ENCODE measurements at places on chromosomes 11 and 22.

DNA sequence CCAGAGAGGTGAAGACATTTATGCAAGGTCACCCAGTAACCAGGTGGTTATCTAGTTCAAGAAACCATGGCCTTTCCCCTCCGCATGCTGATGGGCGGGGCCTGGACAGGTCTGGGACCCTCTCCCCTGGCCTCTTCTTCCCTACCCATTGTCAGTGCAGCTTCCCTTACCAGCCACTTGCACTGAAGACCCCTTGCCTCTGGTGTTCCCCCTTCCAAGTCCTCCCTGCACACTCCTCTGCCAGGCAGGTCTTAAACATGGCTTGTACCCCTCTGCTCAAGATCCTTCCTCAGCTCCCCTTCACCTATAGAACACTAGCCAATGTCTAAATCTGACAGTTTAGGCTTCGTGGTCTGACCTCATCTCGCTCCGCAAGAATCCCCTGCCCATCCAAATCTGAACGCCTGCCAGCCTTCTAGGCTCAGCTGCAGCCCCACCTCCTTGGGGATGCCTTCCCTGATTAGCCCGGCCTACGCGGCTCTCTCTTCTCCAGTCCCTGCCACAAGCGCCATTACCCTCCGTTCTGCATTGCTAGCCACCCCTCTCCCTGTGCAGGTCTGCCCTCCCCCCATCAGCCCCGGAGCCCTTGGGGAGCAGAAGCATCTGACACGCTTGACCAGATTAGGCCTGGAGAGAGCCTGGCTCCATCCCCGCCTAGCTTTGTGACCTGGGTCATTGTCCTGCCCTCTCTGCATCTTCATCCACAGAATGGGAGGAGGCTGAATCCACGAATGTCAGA, 213.8 kb downstream of the DSCAML1 start:
- no peak for DNase-seq

DNA sequence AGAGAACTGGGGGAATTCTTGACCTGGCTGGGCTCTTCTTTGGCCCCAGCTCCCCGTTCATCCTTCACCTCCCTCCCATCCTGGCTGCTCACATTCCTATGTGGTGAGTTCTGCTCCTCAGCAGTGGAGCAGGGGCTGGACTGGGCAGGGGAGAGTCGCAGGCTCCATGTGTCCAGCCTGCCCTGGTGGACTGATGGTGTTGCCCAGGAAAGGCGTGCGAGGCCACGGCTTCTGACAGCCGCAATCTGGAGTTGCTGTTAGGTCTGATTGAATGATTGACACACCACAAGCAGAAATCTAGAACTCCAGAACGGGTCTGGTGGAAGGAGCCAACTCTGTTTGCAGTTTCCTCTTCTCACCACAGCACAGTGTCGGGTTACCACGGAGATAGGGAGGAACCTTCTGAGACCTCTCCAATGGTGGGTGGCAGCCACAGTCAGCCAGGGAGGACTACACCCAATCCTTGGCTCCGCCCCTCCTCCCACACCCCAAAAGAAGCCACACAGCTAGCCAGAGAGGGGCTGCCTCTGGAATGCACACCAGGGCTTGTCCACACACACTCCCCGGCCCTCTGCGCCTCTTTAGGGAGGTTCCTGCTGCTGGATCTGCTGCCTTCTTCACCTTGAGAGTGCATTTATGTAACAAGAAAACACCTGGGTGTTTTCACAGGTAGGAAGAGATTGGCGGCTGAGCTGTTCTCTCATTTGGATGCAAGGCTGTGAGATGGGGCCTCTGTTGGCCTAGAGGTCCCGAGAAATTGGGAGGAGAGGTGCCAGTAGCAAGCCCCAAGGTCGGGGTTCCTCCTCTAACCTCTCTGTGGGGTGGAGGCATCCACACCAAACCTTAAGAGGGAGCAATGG, 56.4 kb upstream of the CD44 start:
- peak; percentile 95 for DNase-seq

DNA sequence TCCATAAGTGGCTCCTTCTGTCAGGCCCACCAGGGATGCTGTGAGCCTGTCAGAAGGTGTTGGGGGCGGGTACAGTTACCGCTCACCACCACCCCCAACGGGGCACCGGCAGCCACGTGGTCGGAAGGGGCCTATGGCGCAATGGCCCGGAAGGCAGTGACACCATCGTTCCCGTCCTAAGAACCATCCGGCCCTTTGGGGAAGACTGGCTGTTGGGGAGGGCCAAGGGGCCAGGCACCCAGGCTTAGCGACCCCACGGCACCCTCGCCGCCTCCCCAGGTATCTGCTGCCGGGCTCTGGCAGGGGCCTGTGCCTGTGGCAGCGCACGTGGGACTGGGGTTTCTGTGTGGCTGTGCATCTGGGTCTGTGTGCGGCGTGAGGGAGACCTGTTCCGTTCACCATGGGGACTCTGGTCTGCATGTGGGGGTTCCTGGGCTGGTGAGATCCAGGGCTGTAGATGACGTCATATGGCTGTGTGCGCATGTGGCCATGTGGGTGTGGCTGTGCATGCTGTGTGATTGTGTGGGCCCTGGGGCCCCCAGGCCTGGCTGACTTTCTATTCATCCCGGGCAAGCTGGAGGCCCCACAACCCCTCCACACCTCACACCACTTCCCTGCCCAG, 717 bp downstream of the OSM start:
- no peak for DNase-seq

DNA sequence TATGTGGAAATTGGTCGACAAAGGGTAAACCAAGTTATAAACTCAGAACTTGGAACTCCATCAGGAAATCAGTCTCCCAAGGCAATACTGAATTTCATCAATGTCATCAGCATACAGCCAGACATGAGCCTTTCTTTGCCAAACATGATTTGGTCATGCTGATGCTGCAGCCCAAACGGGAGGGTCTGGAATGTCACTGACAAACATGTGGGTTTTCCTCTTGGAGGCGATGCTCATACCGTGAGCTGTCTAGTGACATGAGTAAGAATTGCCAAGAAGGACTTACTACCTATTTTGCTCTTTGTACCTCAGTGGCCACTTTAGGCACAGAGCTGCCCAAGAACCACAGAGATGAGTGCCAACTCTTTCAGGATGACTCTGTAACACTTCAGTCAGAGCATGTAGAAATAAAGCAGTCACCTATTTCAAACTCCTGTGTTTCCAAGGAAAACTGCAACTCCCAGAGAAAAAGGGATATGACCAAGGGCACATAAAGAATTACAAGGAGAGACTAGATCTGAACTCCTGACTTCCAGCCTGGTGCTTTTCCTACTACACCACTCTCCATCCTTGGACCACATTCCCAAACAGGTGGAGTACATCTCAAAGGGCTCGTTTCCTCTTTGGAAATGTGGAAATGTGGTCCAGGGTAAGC, 24.3 kb upstream of the MRGPRX2 start:
- no peak for DNase-seq

- DNase-seq: no peak
These were observed 2.6 kb upstream of the OR52W1 start for GRCh38 chr11:6196396-6196795.

- DNase-seq: no peak
These were observed 18.7 kb downstream of the PVALB start for GRCh38 chr22:36797911-36798673.

DNA sequence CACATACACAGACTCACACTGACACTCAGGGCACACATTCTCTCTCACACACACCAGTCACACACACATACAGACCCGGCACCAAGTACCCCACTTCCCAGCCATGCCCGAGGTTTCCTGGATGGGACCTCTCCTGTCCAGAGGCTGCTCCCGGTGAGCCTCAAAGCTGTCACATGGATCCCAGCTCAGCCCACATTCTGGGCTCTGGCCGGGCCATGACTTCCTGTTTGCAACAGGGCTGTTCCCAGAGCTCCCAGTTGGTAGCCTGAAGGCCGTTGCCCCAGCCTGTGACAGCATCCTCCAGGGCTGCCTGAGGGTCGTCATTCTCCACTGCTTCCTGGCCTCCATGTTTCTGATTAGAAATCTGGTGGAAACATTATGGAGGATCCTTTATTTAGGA, 14.6 kb upstream of the CYP2D6 start:
- no peak for DNase-seq

- no peak for DNase-seq
These were observed 18.8 kb downstream of the RASD2 start for GRCh38 chr22:35559354-35560005.

DNA sequence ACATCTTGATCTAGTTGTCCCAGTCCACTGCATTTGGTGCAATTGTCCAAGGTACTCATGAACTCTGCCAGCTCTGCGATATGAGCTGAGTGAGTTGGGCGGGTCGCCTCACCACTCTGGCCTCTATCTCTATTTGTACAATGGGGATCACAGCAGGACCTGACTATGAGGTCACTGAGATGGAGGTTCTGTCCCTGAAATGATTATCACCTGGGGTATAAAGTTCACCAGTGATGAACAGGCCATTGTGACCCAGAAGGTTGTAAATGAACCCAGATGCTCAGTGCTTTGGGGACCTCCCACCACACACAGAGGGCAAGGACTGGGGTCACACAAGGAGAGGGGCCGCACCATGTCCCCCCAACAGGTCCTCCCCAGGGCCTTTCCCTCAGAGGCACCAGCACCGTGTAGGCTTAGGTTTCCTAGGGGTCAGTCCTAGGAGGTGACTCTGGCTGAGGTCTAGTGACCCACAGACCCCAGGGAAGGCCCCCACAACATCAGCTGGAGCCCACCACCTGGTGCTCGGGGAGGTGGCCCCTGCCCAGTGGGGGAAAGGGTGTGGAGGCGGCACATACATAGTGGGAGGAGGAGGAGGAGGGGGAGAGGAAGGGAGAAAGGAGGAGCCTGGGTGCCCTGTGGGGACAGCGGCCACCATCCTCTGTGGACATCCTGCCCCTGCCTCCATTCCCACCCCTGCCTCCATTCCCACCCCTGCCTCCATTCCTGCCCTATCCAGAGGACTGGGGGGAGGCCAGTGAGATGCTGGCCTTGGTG, 25.0 kb upstream of the IGLL1 start:
- no peak for DNase-seq

All from PC-9 (cell line).